ENCODE measurements at places on chromosomes 7 and 10.

GRCh38 chr7:25863005-25863728 is 288.8 kb upstream of the NFE2L3 start:
- DNase-seq, result no peak

GRCh38 chr10:71957546-71958275 is 6.5 kb upstream of the CHST3 start:
- DNase-seq, result no peak

GRCh38 chr7:30738026-30738915 is 13.7 kb upstream of the INMT start:
- DNase-seq, result no peak

GRCh38 chr7:51349820-51350545 is 33.4 kb upstream of the COBL start:
- no peak for DNase-seq

DNA sequence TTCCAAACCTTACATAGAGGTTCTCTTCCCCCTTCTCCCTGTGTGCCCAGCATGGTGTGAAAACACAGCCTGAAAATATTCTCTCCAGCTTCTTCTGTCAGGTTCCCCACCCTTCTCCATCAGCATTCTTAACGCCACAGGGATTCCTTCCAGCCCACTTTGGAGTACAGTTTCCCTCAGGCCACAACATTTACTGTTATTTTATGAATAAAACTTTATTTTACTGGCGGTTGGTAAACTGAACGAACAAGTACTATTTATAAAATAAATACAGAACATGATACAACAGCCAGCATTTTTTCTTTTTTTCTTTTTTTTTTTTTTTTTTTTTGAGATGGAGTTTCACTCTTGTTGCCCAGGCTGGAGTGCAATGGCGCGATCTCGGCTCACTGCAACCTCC is 31.6 kb upstream of the GPNMB start:
- DNase-seq, result no peak

DNA sequence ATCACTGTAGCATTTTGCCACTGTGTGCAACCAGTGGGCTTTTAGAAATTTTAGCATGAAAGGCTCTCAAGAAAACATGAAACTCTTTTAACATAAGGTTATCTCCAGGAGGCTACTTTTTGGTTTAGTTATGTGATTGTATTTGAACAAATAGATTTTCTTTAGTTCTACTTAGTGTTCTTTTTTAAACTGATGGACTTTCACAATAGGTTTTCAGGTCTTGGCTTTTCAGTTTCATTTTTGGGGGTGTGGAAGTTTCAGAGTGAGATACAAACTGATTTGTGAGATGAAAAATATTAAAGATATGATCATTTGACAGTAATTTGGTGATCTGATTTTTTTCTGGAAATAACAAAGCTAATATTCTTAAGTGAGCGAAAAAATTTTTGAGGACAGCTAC is 344.1 kb downstream of the PHF14 start:
- no peak for DNase-seq

- peak; percentile 56 for DNase-seq
Observed at GRCh38 chr7:43649755-43650274, 66.9 kb downstream of the STK17A start.

DNA sequence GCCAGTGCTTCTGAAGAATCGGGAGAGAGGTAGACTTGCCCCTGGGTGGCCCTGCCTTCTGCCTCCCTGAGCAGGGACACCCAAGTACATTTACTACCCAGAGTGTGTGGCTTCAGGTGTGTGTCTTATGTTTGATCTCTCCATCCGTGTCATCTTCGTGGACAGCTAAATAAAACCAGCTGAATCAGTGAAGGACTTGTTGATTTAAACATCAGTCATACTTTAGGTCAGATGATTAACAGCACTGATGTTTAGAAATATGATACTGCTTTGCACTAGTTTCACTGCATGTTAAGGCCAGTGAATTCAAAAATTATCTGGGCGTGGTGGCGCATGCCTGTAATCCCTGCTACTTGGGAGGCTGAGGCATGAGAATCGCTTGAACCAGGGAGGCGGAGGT is 4.0 kb downstream of the MTG1 start:
- DNase-seq, result no peak

DNA sequence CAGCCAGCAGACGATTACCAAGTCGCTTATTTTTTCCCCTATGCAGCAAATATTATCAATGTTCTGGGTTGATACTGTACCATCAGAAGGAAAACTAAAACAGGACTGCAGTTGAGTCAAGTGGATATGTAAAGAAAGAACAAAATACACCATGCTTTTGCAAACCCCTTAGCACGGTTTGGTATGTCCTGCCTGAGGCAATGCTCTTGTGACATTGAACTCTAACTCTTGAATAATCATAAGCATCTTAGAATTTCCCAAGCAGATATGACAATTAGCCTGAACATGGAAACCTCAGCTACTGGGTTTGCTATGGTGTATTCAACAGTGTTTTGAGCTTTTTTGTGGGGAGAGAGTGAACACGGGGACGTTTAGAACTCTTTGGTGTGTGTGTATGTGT is 107.4 kb downstream of the ETV1 start:
- no peak for DNase-seq

DNA sequence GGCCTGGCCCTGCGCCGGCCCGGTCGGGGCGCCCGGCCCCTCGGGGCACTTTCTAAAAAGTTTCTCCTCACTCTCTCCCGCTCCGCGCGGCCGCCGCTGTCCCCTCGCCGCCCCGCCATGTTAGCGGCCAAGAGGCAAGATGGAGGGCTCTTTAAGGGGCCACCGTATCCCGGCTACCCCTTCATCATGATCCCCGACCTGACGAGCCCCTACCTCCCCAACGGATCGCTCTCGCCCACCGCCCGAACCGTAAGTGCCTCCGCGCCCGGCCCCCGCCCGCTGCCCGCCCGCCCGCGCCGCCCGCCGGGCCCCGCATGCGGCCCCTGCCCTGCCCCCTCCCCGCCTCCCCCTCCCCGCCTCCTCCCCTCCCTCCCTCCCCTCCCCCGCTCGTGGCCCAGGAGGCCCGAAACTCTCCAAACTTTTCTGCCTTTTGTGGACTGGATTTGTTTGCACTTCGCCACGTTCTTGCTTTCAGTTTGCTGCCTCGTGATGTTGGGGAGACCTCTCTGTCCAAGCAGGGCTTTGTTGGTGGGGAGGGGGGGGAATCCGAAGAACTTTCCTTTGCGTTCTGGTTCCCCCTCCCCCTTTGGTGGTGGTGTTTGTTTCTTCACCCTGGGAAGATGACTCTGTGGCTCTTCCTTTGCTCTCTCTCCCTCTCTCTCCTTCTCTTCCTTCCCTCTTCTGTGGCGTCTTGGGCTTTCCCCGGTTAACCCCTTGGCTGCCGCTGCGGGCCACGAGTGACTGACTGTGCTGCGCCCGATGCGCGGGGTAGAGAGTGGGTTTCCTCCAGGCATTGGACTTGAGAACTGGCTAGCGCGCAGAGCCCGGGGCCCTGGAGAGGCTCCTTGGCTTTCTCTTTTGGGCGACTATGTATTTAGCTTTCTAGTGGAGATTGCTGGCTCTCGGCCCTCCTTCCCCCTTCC is 1.6 kb downstream of the TCF7L2 start:
- peak; percentile 23 for DNase-seq

- DNase-seq, result no peak
Observed at GRCh38 chr7:138400400-138400886, 59.6 kb upstream of the TRIM24 start.

GRCh38 chr10:129277841-129278240 is 189.2 kb upstream of the MGMT start:
- DNase-seq, result no peak

DNA sequence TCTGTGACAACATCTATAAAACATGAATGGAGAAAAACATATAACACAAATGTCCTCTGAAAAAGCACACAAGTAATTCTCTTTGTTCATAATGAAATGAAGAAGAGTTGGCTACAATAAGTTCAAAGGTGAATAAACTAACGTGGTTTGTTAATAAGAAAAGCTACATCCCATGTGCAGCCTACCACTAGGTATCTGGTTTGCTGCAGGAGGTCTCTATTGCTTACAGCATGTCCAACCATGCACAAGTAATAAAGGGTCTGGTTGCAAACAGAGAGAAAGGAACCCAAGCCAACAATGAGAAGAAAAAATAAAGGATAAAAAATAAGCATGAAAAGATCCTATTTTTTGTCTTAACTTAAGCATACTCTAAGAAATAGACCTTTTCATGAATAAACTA is 139.2 kb downstream of the CHCHD3 start:
- no peak for DNase-seq

- no peak for DNase-seq
Observed at GRCh38 chr10:128318366-128318765, 192.1 kb upstream of the MKI67 start.

DNA sequence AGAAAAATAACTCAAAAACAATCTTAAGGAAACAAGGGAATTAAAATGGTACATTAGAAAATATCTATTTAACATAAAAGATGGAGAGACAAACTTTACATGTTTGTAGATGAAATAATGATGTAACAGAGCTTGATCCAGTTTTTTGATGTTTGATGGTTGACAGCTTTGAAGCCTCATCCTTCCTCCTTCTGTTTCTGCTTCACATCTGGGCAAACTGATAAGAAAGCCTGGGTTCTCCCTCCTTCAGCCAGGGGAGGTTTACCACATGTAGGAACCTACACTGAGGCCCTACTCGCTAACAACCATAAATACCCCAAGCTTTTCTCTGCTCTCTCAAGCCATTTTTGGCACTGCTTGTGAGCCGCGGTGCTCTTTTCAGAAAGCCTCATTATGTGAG is 82.8 kb upstream of the ZNF32 start:
- DNase-seq, result no peak

- DNase-seq, result peak; percentile 59
Observed at GRCh38 chr10:97713826-97714400, 383 bp downstream of the MARVELD1 start.

DNA sequence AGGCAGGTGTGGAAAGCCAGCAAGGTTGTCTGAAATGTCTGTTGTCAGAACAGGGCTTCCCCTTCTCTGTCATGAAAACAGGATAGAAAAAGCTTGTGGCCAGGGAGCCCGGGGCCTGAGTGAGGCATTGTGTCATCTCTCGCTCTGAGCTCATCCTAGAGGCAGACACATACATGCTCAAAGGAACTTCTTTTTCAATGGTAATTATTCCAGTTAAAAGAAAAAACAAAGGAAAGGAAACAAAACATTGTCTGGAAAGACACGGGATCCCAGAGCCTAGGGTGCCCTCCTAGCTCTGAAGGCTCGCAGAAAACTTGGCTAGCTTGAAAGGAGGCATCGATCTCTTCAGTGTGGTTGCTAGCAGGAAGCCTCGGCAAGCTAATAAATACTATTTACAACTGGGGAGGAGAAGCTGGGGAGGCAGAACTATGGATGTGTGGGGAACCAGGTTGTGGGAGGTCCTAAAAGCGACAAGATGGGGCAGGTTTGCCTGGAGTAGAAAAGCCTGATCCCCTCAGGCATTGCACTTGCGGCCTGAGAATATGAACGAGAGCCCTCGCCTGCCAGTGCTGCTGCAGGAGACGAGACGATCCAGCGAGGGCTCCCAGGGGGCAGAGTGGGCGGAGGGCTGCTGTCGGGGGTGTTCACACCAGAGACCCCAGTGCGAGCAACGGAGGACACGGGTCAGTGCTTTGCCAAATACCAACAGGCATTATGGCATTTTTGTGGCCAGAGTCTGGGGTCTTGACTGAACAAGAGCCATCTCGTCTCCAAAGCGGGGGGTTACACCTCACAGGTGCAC is 32.8 kb upstream of the DGKI start:
- DNase-seq, result no peak

DNA sequence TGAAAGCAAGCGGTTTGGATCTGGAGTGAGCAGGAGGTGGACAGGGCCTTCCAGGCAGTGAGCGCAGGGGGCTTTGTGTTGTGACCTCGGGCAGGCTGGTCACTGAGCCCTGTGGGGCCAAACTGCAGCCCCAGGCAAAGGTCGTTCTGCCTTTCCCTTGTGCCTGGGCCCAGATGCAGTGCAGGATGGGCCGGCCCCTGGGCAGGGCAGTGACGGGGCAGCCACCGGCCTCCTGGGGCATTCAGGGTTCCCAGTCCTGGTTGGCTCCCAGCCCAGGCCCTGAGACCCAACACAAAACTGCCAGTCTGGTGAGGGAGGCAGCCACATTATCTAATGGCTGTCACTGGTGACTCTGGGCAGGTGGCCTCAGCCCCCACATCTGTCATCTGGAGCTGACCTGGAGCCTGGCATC is 7.1 kb downstream of the ARPC1B start:
- no peak for DNase-seq

DNA sequence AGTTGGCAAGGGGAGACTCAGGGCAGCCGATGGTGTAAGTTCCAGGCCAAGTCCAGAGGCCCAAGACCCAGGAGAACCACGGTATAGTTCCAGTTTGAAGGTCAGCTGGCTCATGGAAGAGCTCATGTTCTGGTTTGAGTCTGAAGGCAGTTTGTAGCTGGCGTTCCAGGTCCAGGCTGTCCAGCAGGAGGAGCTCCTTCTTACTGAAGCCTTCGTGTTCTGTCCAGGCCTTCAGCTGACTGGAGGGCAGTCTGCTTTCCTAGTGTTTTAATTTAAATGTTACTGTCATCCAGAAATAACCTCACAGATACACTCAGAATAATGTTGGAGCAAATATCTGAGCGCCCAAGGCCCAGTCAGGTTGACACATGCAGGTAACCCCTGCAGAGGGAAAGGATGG is 4.2 kb downstream of the SUN1 start:
- no peak for DNase-seq

- no peak for DNase-seq
Observed at GRCh38 chr7:128740996-128741395, 1.8 kb downstream of the CALU start.

DNA sequence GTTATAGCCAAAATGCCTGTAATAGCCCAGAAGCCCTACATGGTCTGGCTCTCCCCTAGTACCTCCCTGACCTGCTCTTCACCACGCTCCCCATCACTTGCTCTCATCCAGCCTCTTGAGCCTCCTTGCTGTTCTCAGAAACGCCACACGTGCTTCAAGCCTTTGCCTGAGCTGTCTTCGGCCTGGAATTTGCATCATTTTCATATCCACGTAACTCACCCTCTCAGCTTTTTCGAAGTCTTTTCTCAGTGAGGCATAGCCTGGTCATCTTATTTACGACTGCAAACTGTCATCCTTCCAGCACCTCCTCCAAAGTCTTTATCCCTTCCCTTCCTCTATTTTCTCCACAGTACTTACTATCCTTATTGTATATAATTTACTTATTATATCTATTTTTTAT is 151.0 kb upstream of the AHR start:
- no peak for DNase-seq

- no peak for DNase-seq
Observed at GRCh38 chr7:4849390-4849789, 12.4 kb downstream of the PAPOLB start.
